ENCODE measurements at places on chromosomes 5 and 9. TPM values are rescaled to one million over a fixed set of nuclear protein-coding genes. Genes with fewer than 3 reads are reported as not detected.
A peak's percentile ranks its signal among the peaks of the same experiment; 100 is the strongest.

GRCh38 chr9:91298311-91298710 lies 63.4 kb downstream of the AUH start:
- DNase-seq, result no peak

DNA sequence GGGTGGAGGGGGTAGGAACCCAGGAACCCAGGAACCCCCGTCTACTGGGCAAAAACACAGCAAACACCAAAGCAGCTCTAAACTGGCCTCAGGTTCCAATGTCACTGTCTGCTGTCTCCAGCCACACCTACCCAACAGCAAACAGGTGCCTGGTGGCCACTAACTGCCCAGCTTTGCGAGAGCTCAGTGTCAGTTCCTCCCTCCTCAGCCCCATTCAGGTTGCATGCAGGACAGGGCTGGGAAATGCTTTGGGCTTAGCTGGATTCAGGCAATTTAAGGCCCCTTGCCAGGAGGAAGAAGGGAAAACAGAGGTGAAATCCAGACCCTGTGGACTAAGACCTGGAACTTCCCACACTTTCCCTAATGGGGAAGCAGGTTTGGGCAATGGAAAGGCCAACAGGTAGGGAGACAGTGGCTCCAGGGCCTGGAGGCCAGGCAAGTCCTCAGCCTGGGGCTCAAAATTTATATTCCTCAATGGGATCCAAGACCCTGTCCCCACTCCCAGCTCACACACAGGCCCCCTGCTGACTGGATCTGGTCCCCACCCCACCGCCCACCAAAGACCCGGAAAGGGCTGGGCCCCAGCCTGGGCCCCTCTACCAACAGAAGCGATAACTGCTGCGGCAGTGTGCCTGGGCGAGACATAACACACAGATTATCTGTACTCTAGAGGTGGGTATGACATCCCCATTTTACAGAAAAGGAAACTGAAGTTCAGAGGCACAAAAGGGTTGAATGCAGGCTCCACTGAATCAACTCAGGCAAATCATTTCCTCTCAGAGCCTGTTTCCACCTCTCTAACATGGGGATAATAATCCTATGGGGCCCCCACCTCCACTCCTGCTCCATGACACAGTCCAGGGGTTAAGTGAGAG lies 3.5 kb downstream of the EEIG1 start:
- DNase-seq, result no peak

DNA sequence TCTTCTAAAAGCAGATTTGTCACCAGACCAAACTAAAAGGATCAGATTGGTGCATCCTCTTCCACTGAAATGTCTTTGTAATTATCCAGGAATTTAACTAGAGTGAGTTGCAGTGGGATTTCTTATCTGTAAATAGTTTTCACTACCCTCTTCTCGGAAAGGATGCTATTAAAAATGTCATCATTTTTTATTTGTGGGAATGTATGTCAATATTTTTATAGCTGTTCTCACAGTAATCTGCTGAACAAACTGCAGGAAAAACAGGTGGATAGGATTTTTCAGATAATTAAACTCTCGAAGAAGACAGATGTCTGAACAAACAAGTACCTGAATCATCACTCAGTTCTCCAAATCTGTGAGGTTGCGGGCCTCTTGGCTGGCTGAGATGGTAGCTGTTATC lies 62.7 kb downstream of the RAB14 start:
- no peak for DNase-seq

- DNase-seq, result no peak
Measured at GRCh38 chr5:123817267-123817666, 305.3 kb downstream of the CSNK1G3 start.

GRCh38 chr5:143678148-143678905 lies 133.6 kb upstream of the HMHB1 start:
- no peak for DNase-seq

DNA sequence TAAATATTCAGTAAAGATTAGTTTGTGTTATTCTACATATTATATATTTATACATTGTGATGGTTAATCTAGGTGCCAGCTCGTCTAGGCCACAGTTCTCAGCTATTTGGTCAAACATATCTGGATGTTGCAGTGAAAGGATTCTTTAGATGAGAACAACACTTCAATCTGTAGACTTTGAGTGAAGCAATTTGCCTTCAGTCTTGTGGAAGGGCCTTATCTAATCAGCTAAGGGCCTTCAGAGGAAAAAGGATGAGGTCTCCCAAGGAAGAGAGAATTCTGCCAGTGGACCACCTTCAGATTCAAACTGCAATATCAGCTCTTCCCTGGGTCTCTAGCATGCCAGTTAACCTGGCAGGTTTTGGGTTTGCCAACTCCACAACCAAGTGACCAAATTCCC lies 112.0 kb downstream of the SH3TC2 start:
- DNase-seq, result no peak

DNA sequence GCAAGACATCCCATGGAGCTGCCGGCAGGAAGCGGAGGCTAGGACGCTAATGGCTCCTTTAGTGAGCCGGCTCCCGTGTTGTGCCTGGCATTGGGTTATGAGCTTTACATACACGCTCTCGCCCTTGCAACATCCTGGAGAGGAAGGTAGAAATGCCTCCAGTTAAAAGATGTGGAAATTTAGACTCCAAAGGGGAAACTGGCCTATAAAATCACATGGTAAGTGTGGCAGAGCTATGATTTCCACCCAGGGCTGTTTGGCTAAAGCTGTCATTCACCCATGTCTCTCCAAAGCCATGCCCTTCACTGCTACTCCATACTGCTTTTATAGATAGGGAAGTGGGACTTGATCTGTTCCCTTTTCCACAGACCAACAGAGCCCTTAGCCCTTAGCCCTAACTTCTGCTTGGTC lies 5.2 kb downstream of the GM2A start:
- no peak for DNase-seq

DNA sequence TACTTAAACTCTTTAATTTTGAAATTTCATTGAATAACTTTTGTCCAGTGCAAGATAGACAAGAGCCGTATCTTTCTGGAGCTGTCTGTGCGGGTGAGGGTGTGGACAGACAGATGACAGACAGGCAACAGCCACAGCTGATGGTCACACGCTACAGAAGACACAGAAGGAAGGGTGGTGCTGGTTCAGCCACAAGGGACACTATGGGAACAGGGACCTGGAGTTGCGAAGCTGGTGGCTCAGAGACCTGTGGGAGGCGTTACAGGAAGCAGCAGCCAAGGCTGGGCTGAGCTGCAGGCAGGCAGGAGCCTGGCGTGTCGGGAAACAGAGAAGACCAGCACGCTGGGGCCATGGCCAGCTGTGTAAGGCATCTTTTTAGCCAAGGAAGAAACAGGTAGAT lies 104.4 kb downstream of the WNK2 start:
- no peak for DNase-seq

GRCh38 chr5:128662997-128663396 lies 125.0 kb upstream of the FBN2 start:
- DNase-seq, result no peak

DNA sequence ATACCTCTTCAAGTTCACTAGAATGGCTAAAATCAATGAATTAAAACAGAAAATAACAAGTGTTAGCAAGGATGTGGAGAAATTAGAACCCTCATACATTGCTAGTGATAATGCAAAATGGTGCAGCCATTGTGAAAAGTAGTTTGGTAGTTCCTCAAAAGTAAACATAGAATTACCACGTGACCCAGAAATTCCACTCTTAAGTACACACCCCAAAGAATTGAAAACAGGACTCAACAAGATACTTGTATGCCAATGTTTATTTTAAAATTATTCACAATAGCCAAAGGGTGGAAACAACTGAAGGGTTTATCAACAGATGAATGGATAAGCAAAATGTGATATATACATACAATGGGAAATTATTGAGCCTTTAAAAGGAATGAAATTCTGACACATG lies 70.3 kb downstream of the BARX1 start:
- no peak for DNase-seq

GRCh38 chr5:143586781-143587362 lies 183.4 kb upstream of the NR3C1 start:
- DNase-seq, result no peak

GRCh38 chr5:143417503-143418139 lies 14.1 kb upstream of the NR3C1 start:
- DNase-seq, result no peak

- DNase-seq, result peak; percentile 81
Measured at GRCh38 chr5:173265433-173265832, 30.4 kb upstream of the NKX2-5 start.

DNA sequence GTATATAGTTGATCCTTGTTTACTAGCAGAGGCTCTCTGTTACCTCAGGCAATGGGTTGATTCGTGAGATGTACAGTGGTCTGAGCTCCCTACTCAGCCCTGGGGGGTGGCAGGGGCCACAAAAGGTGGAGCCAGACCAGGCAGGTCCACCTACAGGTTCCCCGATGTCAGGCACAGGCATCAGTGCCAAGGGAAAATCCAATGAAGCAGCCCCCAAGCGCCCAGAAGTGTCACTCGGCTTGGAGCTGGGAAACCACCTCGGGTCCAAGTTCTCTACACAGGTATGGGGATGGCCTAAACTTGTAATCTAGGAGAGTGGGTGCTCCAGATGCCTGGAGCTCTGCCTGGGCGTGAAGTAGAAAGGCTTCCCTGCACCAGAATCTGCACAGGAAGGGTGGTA lies 188.8 kb downstream of the KIAA0825 start:
- DNase-seq, result no peak

DNA sequence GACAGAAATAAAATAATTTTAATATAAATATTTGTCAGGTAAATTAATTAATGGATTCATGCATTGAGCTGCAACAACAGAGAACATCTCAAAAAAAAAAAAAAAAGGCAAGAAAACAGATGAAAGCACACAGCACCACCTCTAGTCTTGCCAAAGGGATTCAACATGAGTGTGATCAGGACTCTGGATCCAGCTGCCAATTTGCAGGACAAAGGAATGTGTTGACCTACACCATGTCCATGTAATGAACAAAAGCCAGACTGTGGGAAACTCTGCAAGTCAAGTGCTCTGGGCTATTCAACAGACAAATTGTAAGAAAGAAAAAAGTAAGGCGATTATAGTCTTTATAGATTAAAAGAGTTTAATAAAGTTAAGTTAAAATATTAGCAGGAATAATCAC lies 769.3 kb downstream of the TLR4 start:
- DNase-seq, result no peak

GRCh38 chr9:111232997-111233790 lies 96.8 kb downstream of the OR2K2 start:
- DNase-seq, result peak; percentile 18

DNA sequence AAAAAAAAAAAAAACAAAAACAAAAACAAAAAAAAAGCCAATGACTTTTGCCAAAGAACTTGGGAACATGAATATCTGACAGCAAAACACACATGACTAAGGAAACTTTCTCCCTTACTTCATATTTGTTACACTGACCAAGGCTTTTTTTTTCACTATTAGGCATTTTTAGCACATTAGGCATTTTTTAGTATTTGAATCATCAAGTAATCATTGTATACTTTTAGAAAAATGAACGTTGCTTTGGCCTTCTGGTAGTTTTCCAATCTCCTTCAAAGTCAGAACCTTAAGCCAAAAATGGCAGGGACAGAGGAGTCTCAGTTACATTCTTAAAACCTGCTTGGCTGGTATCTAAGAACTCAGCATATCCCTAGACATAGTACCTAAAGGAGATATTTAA lies 19.3 kb downstream of the NREP start:
- no peak for DNase-seq

- DNase-seq, result no peak
Measured at GRCh38 chr5:135214897-135215616, 181.0 kb upstream of the PITX1 start.

GRCh38 chr5:77239126-77239741 lies 28.8 kb downstream of the PDE8B start:
- DNase-seq, result no peak

GRCh38 chr5:107470295-107470582 lies 200.5 kb downstream of the EFNA5 start:
- no peak for DNase-seq

DNA sequence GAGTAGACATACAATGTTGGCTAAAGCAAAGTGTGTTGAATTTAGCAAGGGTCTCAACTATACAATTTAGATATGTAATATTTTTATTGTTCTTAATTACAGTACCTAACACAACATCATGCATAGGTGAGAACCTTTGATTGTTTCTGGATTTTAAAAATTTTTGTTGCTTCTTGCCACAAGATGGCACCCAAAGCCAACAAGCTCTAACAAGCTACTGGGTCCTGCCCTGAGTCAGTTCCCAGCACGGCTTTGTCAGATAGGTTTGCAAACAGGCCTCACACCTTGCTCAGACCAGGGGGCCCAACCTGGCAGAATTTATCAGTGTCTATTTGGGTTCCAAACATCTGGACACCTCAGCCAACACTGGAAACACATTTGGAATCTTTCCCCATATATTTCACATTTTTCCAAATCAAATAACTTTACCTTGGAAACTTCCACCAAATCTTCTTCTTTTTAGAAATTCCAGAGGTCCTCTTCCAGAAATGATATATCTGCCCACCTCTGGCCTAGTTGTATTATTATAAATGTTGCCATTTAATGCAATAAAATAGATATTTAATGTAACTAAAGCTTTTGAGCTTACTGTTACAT lies 49.5 kb upstream of the EGFLAM start:
- DNase-seq, result no peak

- no peak for DNase-seq
Measured at GRCh38 chr9:37639841-37640240, 10.9 kb upstream of the FRMPD1 start.

GRCh38 chr9:98142925-98143481 lies 24.0 kb upstream of the TRIM14 start:
- DNase-seq, result no peak

GRCh38 chr9:135402048-135402738 lies 77.4 kb upstream of the PPP1R26 start:
- no peak for DNase-seq

- DNase-seq, result no peak
Measured at GRCh38 chr9:121115466-121115865, 40.7 kb downstream of the CNTRL start.

GRCh38 chr5:143403334-143403592 lies 223 bp downstream of the NR3C1 start:
- no peak for DNase-seq

- DNase-seq, result no peak
Measured at GRCh38 chr9:27367921-27368315, 71.0 kb upstream of the EQTN start.

The SLC4A9 gene
- 0.08 TPM for total RNA-seq

The HK3 gene
- 4.5 TPM for total RNA-seq

The PCDH1 gene
- 18.7 TPM for total RNA-seq

The SLC38A9 gene
- total RNA-seq, result 10.1 TPM

The PCDHGA12 gene
- total RNA-seq, result 9.0 TPM

The ACTBL2 gene
- total RNA-seq, result not detected

The CDH6 gene
- total RNA-seq, result 1.9 TPM

The C1QTNF3 gene
- 0.93 TPM for total RNA-seq

The ZNF608 gene
- total RNA-seq, result 16.6 TPM
